Activated naive CD4-positive, alpha-beta T cell treated with Interleukin-2 at 50 U/mL for 16 hours (primary cell): ENCODE measurements at places on chromosomes 3 and 15.

DNA sequence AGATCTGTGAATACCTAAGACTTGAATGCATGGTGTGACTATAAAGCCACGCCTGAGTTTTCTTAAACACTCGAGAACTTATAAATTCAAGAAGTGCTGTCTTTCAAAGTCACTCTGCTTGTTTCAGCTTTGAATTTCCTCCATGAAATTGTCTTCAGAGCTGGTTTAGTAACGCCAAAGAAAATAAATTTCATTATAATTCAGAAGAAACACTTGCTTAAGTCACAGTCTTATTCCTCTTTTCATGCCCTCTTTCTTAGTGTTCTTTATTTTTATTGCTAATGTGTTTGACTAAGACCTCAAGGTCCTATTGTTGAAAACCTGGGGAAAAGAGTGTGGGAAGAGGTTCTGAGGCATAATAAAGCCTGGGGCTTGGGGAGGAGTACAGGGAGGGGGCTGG is 3.3 kb upstream of the RCN2 start:
- no peak for DNase-seq

DNA sequence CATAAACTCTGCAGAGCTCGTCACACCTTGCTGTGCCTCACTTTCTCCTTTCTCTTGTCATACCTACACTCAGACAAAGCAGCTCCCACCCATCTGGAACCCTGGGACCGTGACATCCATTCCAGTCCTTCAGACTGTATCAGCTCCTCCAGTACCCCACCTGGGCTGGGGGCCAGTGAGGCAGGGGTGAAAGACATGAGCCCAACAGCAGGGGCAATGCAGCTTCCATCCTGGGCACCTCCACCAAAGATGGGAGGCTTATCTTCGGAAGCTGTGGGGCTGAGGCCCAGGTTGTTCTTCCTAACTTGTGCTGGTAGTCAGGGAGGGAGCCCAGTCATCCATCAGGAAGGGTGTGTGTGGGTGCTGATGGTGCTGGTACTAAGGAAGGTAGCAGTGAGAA is 109.2 kb downstream of the EEFSEC start:
- no peak for DNase-seq

GRCh38 chr3:186635532-186635931 is 4.7 kb upstream of the FETUB start:
- DNase-seq, result no peak

GRCh38 chr15:68980786-68981185 is 33.7 kb upstream of the NOX5 start:
- no peak for DNase-seq

DNA sequence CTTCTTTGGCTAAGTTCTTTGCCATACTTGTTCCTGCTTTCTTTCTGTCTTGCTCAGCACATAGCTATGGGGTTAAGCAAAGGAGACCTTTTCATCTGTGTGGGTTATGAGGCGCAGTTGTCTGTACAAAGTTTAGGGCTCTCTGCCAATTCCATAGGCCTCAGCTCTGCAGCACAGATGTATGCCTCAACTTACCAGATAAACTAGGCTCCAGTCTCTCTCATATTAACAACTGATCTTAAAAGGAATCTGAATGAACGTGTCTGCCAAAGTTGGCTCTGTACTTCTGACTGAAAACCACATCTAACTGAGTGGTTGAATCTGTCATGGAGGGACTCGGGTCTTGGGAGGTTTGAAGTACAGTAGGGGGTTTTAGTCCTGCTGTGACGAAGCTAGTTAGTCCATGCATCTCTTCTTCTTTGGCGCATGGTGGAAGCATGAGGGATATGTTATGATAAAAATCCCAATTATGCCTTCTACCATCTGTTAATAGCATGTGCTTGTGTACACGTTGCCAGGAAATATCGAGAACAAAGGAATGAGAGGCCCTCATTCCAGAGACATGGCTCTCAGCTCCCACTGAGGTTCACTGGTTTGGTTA is 114.6 kb upstream of the TSC22D2 start:
- DNase-seq, result no peak

DNA sequence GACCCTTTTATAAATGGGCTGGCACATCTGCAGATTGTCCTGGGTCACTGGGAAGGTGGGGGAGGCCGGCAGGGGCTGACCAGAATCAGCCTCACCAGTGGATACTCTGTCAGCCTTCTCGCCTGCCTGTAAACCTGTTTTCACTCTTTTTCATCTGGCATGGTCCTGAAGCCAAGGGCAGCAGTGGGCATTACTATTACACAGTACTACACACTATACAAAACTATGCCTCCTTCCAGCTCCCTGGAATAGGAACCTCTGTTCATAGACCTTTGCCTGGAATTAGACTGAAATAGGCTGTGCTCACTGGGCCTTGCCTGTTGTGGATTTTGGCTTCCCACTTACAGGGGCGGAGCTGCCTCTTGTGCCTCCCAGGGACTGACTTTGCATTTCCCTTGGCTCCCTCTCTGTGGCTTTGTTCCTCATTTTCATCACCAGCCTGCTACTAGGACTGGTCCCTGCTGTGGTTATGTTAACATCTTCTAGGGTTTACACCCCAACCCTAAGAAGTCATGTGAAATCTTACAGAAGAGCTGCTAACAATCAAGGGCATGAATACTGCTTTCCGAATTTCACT is 120.7 kb downstream of the FNDC3B start:
- DNase-seq, result no peak

DNA sequence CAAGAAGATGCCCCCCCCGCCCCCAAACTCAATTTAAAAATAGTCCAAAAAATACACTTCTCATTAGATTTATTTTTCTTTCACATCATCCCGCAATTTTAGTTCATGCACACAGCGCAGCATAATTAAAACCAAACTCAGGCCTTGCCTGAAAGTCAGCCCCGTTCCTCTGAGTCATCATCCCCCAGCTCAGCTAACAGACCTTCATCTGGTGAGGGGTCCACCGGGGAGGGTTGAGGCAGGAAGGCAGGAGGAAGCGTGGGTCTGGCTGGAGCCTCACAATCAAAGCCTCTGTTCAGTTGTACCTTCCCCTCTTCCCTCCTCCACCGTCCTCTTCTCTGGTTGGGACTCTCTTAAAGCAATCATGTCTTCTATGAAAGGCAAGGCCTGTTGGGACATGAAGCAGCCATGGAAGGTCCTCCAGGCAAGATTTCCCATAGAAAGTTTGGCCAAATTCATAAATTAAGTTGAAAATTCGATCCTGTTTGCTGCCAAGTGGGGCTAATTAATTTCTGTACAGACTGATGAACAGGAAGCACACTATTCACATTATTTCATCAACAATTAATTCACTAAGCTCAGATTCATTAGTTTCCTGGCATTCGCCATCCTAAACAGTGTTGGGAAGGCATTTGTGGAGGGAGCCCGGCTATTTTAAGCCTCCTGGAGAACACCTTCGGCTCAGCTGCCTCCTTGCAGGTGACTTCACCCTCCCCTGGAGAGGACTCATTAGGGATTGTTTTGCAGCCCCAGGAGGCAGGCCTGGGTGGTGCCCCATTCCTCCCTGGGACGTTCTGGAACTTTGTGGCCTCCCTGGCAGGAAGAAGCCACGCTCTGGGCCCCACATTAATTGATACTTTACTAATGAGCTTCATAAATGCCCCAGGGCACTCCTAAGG is 72.3 kb upstream of the BNC1 start:
- DNase-seq, result no peak
